ENCODE measurements at places on chromosomes 12 and 14. TPM values are rescaled to one million over a fixed set of nuclear protein-coding genes. Genes with fewer than 3 reads are reported as not detected.

Gene ANKRD9
- 7.1 TPM for total RNA-seq

Gene TAMALIN
- total RNA-seq, result 20.4 TPM

Gene RD3L
- not detected for total RNA-seq

Gene KRT6A
- not detected for total RNA-seq

Gene TMPRSS12
- not detected for total RNA-seq

Gene CELA1
- not detected for total RNA-seq

Gene RDH12
- total RNA-seq, result not detected

Gene POTEG
- not detected for total RNA-seq

Gene EPS8
- 253 TPM for total RNA-seq

Gene CPSF2
- 32.9 TPM for total RNA-seq

Gene P2RX2
- total RNA-seq, result not detected

Gene PGAM5
- total RNA-seq, result 22.4 TPM

Gene GLI1
- total RNA-seq, result not detected

Gene SOAT2
- total RNA-seq, result not detected

Gene RPL10L
- total RNA-seq, result not detected

Gene NGB
- total RNA-seq, result not detected

Gene ASCL1
- not detected for total RNA-seq

Gene PPTC7
- 2.3 TPM for total RNA-seq

Gene PTCSC3
- not detected for total RNA-seq

Gene FERMT2
- total RNA-seq, result 195 TPM

Gene KRT73
- total RNA-seq, result not detected

Gene CEP170B
- total RNA-seq, result 17.8 TPM

Gene RPS6KL1
- total RNA-seq, result 0.18 TPM

Gene VDR
- 5.4 TPM for total RNA-seq

Gene ZFHX2
- total RNA-seq, result not detected

Gene OTUB2
- 1.5 TPM for total RNA-seq

Gene GALC
- 31.1 TPM for total RNA-seq

Gene FKBP4
- total RNA-seq, result 29.6 TPM

Gene TAS2R9
- not detected for total RNA-seq

Gene KRT5
- not detected for total RNA-seq

Gene TAS2R8
- total RNA-seq, result not detected

Gene KLRC1
- total RNA-seq, result not detected

Gene REP15
- 0.54 TPM for total RNA-seq

Gene PRB4
- total RNA-seq, result not detected

Gene CD63
- 1,164 TPM for total RNA-seq

Gene METAP2
- 67.0 TPM for total RNA-seq

Gene AGAP2
- total RNA-seq, result 0.32 TPM

Gene HSP90AA1
- 360 TPM for total RNA-seq

Gene IRAK4
- total RNA-seq, result 13.0 TPM

Gene L2HGDH
- 2.2 TPM for total RNA-seq

Gene STXBP6
- 29.5 TPM for total RNA-seq

Gene SH2B3
- 63.3 TPM for total RNA-seq

Gene RHEBL1
- not detected for total RNA-seq
